CD4-positive, alpha-beta T cell treated with Interferon gamma for 1 hour (primary cell): ENCODE measurements at places on chromosomes 5 and 9.

DNA sequence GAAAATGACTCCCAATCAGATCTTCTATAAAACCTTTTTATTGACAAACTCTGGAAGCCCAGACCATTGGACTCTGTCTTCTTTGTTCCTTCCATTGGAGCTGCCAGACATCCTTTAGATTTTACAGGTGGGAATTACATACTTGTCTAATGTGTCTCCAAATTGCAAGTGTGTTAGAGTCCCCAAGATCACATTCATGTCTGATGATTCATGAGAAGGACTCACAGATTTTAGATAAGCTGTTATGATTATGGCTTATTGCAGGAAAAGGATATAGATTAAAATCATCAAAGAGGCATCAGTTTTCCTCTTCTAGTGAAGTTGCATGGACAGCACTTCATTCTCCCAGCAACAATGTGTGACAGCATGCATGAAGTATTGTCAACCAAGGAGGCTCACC is 70.4 kb downstream of the MUSK start:
- DNase-seq: no peak

- DNase-seq: no peak
Measured at GRCh38 chr9:10774051-10774450, 161.2 kb upstream of the PTPRD start.

DNA sequence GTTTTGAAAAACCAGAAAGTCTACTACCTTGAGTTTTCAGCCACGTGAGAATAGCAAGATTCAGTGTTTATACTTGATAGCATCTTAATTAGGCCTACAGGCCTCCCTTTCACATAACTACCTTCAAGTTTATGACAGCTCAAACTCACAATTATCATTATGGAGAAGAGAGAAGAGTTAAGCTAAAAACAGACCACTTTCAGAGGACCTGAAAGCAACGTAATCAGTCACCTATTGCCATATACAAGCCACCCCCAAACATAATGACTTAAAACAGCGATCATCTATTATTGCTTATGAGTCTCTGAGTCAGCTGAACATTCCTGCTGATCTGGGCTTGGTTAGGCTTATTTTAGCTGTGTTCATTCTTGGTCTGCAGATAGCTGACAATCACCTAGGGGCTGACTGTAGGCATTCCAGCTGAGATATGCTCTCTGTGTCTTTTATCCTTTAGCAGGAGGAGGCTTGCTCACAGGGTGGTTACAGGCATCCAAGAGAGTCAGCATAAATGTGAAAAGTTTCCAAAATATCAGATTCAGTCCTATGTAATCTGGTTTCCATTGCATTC is 130.9 kb downstream of the COX7C start:
- DNase-seq: no peak

GRCh38 chr5:13003457-13003856 is 941.0 kb downstream of the DNAH5 start:
- no peak for DNase-seq

DNA sequence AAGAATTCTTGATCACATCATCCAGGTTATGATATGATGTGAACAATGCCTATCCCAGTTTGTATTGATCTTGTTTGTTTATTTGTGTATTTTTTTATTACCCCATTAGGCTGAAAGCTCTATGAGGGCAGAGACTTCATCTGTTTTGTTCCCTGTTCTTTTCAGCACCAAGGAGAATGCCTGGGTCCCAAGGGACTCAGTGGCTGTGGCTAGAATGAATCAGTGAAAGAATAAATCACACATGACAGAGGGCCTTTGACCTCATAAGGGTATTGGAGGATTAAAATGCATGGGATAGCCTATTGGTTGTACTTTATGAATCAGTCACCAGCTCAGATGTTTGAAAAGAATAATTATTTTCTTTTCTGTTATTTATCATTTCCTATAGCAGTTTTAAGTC is 292.2 kb downstream of the GAS1 start:
- no peak for DNase-seq

- no peak for DNase-seq
Measured at GRCh38 chr9:109779711-109780452, at the start of gene PALM2AKAP2. TSS of gene PALM2AKAP2 (plus strand) at chr9:109780198. CDS start at chr9:109780489, 291 bp downstream.

GRCh38 chr5:79493596-79494345 is 20.2 kb downstream of the HOMER1 start:
- no peak for DNase-seq

DNA sequence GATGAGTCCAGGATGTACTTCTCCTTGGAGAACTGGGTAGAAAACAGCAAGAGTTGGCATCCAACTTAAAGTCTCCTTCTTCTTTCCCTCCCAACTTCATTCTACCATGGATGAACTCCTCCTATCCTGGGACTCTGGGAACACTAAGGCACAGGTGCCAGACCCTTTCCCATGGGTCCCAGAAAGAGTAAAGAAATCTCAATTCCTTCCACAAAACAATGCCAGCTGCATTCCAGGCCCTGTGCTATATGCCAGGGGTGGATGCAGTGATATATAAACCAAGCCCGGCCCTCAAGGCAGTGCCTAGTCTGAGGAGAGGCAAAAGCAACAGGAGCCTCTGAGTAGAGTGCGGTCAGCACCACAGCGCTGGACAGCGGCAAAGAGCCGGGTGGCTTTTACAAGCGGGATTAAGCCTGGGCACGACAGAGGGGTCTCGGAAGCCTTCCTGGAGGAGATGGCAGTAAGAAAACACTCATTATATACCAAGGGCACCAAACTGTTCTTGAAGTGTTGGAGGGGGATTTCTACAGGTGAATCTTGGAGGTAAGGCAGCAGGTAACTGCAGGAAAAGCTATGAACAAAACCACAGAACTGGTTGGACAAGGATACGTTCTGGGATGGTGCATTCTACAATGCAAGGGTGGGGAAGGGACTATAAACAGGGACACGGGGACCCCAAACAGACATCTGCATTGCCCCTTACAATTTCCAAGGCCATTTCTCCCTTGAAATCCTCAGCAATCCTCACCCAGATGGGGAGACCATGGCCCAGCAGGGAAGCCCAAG is 16.4 kb upstream of the TOR2A start:
- DNase-seq: no peak

DNA sequence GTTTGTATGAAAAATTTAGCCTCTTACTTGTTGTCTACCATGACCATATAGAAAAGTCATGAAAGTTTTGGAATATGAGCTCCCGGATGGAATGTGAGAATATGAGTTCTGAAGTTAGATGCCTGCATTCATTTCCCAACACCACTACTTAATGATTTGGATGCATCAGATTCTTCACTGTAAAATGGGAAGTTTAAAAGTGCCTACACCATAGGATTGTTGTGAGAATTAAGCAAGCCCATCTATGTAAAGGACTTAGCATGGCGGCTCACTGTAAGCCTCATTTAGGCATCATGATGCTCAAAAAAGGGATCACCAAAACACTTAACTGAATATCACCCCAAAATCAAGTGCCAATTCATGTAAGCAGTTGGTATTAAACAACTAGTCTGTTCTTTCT is 177.3 kb downstream of the RAB3C start:
- DNase-seq: no peak

GRCh38 chr5:53095931-53096525 is 13.5 kb downstream of the MOCS2 start:
- DNase-seq: peak; percentile 27

DNA sequence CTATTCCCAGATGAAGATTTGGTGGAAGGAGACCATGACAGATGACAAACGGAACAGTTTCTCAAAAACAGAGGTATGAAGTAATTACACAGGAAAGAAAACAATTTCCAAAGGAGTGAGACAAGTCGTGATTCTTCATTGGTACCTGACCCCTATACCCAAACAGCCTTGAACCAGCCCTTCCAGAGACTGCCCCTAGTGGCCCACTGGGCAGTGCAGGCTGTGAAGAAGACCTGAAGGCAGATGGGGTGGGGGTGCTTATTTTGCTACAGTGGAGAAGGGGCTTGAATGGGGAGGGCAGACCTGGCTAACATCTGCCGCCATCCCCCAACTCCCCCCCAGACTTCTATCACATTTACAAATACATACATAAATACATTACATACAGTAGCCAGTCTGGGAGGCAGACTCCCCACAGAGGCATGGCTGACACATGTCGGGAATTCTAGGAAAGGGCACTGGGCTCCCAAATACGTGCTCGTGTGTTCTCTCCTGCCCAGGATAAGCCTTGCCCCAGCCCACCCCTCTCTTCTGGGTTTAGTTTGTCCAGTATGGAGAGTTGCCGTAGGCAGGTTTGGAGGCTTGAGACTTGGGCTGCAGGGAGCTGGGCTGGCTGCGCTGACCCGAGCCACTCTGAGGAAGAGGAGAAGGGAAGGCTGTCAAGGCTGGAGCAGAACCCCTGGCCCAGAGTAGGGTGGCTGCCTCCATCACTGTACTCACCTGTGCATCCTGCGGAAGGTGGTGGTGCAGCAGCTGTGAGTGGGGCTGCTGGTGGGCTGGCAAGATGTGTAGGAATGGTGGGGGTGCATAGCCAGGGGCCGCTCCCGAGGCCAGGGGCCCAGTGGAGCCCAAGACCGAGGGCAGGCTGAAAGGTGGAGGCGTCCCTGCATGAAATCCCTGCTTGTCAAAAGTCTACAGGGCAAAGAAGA is 105.3 kb downstream of the UBE2R2 start:
- DNase-seq: no peak
